COR-L47 (cell line): ENCODE measurements at places on chromosomes 5 and 9.

- DNase-seq = no peak
Observed at GRCh38 chr5:132898094-132898493, 24.6 kb downstream of the LEAP2 start.

GRCh38 chr5:116130471-116130870 lies 45.6 kb downstream of the COMMD10 start:
- DNase-seq = no peak

GRCh38 chr9:86287013-86287412 lies 4.7 kb upstream of the ISCA1 start:
- DNase-seq = peak; percentile 8

DNA sequence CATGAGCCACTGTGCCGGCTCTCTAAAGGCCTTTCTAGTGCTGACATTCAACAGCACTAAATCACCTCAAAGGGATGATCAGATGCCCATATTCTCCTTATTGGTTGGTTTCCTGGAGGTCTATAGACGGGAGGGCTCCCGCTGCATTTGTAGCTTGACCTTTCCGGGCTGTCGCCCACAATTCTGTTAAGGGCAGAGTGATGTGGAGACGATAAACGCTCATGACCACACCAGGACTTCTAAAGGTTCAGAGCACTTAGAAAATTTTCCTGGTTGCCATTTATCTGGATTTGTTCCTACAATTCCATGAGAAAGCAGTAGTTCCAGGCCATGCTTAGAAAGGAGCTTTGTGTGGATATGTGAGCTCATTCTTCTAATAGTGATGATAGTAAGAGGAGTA lies 170.3 kb downstream of the SLC12A2 start:
- DNase-seq = no peak

DNA sequence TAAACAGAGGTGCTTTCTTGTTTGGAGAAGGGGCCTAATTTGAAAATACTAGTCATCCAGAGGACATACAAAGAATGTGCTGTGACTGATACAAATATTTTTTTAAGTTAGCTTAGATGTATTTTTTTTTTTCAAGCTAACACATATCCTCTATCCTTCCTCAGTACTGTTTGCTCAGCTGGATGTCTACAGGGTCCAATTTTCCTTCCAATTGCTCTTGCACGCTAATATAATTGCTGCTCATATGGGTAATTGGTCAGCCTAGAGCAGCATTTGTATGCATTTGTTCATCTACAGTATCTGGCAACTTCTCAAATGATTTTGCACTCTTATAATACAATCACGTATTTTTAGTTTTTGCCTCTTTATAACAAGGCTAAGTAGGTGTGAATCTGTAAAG lies 84.7 kb downstream of the ZDHHC21 start:
- peak; percentile 86 for DNase-seq

DNA sequence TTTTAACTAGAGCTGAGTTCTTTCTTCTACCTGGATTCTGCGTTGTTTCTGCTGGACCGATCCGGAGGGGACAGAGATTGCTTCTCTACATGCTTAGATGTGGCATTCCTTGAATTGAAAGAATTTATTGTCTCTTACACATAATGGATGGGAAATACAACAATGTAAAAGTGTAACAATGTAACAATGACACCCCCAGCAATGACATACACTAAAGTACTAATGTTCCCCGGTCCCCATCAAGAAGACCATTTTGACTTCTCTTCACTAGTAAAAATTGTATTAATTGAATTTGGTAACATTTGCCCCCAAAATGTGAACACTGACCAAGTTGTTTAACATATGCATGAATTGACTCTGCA lies 760.2 kb downstream of the TAF11L14 start:
- no peak for DNase-seq

DNA sequence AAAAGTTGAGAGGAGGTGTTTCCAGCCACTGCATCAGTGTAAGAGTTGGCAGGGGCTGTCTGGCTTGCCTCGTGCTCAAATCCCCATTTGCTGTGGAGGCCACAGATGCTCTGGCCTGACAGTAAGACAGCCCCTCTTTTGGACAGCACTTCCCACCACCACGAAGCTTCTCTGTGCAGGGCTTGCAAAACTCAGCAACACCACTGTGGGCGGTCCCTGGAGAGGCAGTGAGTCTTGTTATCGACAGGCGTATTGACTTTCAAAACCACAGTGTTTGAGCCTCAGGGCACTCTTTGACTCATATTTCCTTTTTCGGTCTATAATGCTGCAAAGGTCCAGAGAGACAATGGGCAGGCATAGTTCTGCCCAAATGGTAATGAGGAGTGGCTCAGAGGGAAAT lies 539.5 kb downstream of the EBF1 start:
- no peak for DNase-seq

- DNase-seq = no peak
Observed at GRCh38 chr9:87178302-87178701, 231.0 kb upstream of the GAS1 start.

DNA sequence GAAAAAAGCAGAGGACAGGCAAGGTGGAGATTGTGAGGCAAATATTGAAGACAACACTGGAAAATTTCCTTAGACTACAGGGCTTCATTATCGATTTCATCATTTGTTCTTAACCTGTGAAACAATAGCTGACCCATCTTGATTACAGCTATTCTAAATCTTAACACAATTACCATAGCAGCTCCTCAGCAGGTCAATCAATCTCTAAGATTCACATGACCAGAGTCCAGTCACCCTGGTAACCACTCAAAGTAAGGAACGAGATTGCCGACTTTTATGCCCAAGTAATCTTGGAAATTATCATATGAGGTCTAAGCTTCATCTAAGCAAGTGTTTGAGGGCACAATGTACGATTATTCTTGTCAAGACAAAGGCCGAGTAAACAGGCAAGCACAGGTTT lies 93.8 kb downstream of the TTC39B start:
- no peak for DNase-seq

- DNase-seq = no peak
Observed at GRCh38 chr9:90459321-90459720, 183.3 kb downstream of the DIRAS2 start.

GRCh38 chr9:83570359-83570758 lies 32.2 kb upstream of the FRMD3 start:
- no peak for DNase-seq

- DNase-seq = no peak
Observed at GRCh38 chr5:181223058-181223728, at the start of gene TRIM41. TRIM41 (plus strand) TSS chr5:181223281; CDS start chr5:181224000, 719 bp downstream.

DNA sequence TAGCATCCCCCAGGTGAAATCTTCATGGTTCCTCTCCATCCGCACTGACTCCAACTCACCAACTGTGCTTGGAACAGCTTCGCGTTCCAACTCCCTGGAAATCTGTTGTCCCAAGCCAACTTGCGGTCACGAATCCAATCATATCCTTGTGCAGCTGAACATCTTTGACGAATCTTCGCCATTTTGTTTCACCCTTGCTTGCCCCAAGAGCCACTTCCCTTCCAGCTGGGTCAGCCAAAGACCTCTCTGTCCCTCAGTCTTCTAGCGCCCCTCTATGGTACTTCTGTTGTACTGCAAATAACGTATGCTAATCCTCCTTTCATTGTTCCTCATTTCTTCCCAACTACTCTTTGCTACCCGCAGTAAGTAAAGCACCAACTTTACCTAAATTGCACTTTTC lies 61.0 kb upstream of the TARS1 start:
- DNase-seq = no peak

GRCh38 chr5:180470966-180471582 lies 23.1 kb upstream of the CNOT6 start:
- peak; percentile 12 for DNase-seq

DNA sequence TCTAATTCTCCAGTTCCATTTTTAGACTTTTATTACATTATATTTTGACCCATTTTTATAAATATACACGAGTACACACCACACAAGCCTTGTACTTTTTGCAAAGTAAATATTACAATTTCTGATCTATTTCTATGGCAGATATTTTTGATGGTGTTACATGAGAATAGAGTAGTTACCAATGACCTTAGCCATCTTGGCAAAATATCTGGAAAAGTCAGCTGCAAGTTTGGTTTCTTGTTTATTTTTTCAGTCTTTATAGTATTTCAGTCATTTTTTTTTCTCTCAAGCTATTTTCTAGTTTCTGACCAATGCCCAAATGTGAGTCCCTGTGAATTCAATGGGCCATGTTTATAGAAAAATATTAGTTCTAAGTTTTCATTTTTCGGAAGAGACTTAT lies 64.0 kb upstream of the TMC1 start:
- no peak for DNase-seq

GRCh38 chr9:113872485-113873143 lies 3.5 kb upstream of the ZNF618 start:
- no peak for DNase-seq

- DNase-seq = no peak
Observed at GRCh38 chr9:105299190-105299854, 54.9 kb downstream of the SLC44A1 start.

GRCh38 chr5:155822177-155822576 lies 504.8 kb upstream of the SGCD start:
- peak; percentile 8 for DNase-seq

- DNase-seq = no peak
Observed at GRCh38 chr9:97558701-97559101, 57.2 kb downstream of the TMOD1 start.

GRCh38 chr9:21362287-21362686 lies 5.6 kb downstream of the IFNA13 start:
- DNase-seq = no peak

- no peak for DNase-seq
Observed at GRCh38 chr5:132406144-132406783, 36.8 kb downstream of the SLC22A5 start.

GRCh38 chr5:152397581-152397980 lies 7.5 kb downstream of the NMUR2 start:
- no peak for DNase-seq

GRCh38 chr9:120377268-120378159 lies 202.5 kb downstream of the CDK5RAP2 start:
- DNase-seq = no peak

DNA sequence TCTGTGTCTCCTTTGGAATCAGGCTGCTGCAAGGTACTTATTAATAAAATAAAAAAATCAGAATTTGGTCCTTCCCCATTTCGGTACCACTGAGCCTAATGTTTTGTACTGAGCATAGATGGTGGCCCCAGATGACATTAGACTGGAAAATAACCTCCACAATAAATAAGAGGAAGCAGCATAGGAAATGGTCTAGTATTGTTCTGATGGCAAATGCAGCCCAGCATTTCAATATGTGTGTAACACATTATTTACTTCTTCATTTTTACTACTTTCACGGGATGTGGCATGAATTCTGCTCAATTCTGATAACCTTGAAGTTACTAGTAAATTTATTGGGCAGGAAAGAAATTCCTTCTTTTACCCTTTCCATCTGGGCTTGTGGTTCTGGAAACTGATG lies 295.6 kb downstream of the ADGRV1 start:
- DNase-seq = no peak

- no peak for DNase-seq
Observed at GRCh38 chr9:95026148-95026524, 291.4 kb downstream of the FANCC start.

DNA sequence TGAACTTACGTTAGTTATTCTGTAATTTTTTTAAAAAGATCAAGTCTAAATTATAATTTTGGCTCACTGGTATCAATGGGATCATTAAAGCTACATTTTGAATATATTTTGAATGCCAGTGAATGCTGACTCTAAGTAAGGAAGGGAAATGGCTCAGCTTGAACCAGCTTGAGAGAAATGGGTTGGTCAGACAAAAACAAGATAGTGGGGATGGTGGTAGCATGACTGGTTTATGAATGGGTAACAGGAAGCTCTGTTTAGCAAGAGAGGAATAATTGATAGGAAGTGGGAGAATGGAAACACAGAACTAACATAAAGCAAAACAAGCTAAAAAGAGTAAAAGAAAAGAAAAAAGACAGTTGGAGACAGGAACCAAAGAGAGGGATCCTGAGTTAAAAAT lies 220.2 kb downstream of the ADAMTS6 start:
- DNase-seq = no peak

DNA sequence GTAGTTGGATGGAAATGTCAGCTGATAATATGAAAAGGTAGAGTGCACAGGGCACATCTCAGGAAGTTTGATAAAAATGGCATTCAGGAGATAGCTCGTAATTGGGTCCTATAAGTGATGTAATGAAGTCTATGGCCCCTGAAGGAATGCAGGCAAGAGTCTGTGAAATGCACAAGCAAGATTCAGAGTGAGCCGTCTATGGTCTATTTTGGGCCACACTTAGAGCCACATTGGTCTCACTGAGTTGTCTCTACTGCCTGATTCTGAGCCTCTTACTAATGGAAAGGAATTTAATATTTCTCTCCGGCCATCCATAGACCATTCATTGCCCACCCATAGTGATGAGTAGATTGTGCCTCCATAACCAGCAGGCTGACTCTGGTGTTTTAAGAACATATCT lies 111.3 kb upstream of the KCNN2 start:
- no peak for DNase-seq

GRCh38 chr9:129182122-129182521 lies 4.1 kb upstream of the IER5L start:
- DNase-seq = no peak

GRCh38 chr5:150616024-150616470 lies 24.4 kb upstream of the SYNPO start:
- DNase-seq = no peak

DNA sequence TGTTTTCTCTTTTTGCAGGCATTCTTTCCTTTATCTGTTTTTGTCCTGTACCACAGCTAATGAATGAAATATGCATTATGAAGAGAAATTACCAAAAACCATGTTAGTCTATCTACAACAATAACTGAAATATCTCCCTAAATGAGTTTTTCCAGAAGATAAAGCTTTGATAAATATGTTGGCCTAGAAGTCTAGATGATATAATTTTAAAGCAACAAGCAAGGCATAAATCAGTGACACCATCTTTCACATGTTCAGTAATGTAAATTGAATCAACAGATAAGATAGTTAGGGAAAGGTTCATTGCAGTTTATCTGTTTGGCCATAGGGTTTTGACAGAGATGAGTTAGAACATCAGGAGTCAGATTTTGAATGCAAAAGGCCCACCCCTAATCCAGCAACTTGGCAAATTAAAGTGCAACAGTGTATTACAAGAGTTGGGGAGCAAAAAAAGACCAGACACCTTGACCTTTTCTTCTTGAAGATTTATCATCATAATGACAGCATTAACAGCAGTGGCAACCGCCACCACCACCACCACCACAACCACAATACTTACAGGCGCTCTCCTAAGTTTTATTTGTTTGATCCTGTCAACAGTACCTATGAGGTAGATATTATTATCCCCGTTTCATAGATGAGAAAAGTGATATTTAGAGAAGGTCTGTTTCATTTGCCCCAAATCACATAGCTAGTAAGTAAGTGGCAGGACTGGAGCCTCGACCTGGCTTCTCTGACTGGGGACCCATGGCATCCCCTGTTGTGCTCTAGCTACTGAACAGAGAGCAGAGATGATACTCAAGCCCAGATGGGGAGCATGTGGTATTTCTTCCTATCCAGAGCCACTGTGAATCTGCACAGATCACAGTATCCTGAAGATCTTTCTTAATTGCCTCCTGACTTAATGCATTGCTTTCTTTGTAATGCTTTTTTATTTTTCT lies 122.8 kb upstream of the DHFR start:
- DNase-seq = no peak

- DNase-seq = no peak
Observed at GRCh38 chr5:171692107-171692506, 93.5 kb upstream of the SMIM23 start.

DNA sequence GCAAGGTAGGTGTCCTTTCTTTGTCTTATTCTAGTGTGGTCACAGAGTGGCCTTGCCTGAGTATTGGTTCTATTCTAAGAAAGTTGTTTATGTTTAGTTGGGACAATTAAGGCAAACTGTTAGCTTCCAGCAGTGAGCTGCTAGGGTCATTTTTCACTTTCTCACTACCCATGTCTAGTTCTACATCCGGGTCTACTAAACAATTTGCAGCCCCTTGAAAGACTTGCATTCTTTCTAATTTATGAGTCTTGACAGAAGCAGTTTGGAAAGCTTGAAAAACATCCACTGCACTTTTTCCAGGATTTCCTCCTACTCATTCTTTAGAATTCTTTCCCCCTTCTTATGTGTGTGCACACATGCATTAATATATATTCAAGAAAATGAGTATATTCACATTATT lies 892.2 kb upstream of the ACO1 start:
- no peak for DNase-seq
